Fibroblast of skin of abdomen (primary cell): ENCODE measurements at places on chromosomes 3 and 15.
A peak's percentile ranks its signal among the peaks of the same experiment; 100 is the strongest.

GRCh38 chr3:8824238-8824637, 54.8 kb upstream of the OXTR start:
- DNase-seq, result no peak

GRCh38 chr3:188899881-188900280, 271.9 kb upstream of the TPRG1 start:
- no peak for DNase-seq

GRCh38 chr3:24662449-24663345, 168.0 kb upstream of the THRB start:
- DNase-seq, result no peak

DNA sequence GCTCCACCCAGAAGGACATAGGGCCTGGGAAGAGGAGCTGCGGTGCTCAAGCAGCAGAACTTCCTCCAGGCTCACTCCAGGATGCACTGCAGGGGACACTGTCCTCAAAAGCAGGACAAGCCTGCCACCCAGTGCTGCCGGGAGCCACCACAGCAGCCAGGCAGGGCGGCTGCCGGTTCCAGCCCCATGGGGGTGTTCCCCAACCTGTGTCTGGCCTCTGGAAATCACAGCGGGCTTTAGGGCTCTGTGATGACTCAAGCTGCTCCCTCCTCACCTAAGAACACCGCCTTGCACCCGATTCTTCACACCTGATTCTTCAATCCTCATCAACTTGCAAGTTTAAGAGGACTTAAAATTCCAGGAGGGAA, 71.9 kb upstream of the SLC6A11 start:
- DNase-seq, result no peak

GRCh38 chr15:100073982-100074381, 267.8 kb downstream of the ADAMTS17 start:
- no peak for DNase-seq

GRCh38 chr3:144777906-144778305, 806.3 kb downstream of the DIPK2A start:
- no peak for DNase-seq

GRCh38 chr3:179181993-179182551, 33.9 kb downstream of the PIK3CA start:
- DNase-seq, result peak; percentile 36

DNA sequence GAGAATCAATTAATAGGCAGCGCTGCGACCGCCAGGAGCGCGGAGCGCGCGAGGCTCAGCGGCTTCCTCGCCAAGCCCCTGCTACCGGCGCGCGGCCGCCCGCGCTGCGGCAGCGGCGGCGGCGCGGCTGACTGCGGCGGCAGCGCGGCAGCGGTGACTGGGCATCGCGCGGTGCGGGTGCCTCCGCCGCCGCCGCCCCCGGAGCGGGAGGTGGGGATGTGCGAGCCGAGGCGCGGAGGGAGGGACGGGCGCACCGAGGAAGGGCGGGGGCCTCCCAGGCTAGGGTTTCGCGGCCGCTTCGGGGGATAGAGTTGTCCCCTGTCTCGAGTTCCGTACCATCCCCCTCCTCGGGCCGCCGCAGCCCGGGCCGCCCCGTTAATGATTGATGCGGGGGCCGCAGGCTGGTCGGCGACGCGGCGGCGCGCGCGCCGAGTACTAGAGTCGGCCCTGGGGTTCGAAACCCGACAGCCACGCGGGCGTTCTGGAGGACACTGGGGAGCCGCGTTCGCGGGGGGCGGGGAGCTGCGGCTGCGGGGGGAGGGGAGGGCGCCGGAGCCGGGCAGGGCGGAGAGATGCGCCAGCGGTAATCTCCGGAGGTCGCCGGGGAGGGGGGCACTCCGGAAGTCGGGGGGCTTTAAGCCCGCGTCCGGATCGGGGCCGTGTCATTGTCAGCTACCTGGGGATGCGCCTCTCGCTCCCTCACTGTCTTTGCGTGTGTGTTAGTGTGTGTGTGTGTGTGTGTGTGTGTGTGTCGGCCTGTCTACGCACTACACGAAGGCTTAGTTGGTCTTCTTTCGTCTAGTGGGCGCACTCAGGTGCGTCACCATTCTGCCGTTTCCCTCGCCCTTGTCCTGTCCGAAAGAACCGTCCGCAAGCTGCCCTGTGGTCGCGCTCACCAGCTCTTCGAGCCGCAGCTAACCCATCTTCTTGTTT, at the start of gene PAQR9:
TSS of gene PAQR9 (minus strand) at position 159 of the 933 bp plus-strand sequence. CDS start 338 bp downstream, outside the sequence.
- peak; percentile 20 for DNase-seq

- peak; percentile 76 for DNase-seq
These were observed 79.9 kb downstream of the GTPBP8 start for GRCh38 chr3:113070681-113071113.

GRCh38 chr15:93479715-93480114, 390.7 kb upstream of the RGMA start:
- no peak for DNase-seq
